K562 (cell line): ENCODE measurements at places on chromosomes 4 and X.

DNA sequence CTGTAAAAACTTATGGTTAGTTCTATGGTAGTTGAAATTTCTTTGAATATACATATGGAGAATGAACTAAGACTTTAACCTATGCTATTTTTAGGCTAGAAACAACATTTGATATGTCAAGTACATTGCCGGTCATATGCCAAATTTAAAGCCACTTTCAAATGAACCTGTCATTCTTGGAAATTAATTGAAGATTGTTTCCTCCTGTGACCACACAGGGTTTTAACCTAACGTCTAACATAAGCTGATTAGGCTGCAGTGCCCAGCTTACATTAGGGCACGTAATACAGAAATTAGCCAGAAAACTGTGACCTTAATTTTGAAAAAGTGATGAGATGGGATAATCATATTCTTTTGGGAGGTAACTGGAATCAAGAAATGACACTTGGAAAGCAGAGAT, 645.9 kb downstream of the FSTL5 start:
- DNase-seq: no peak

DNA sequence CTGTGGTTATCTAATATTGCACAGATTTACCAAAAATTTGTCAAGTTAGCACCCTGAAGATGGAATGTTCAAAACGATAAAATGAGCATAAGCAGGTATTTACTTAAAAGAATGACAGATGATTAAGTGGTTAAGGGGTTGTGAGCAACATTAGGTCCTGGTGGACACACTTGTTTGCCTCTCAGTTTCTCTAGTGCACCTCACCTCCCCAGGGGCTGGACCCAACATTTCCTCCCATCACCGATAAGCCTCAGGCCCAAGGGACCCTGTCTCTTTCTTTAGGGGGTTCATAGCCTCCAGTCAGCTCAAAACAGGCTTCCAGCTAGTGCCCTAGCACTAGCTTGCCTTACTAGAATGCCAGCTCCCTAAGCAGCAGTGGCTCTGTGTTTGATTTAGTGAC, 88.0 kb downstream of the ATP11C start:
- DNase-seq: no peak

GRCh38 chr4:3418029-3418762, 23.6 kb upstream of the HGFAC start:
- no peak for DNase-seq

DNA sequence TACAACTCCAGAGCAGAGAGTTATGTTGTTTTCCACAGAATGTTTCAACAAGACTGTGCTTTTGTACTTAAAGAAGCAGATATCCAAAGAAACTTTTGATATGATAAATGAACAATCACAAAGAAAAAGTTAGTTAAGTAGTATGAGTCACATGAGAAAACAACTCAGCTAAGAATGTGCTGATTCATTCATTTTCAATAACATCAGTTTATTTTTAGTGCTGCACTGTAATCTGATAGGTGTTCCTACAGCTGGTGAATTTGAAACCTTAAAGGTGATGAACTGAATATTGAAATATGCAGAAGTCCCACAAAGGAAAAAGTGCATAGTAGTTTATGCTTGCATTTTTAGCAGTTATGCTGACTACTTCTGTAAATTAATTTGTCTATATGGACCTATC, 180.3 kb upstream of the TENM3 start:
- DNase-seq: peak; percentile 7

GRCh38 chr4:81634766-81635549, 163.3 kb upstream of the RASGEF1B start:
- DNase-seq: no peak

GRCh38 chrX:9835585-9836210, 49.5 kb downstream of the SHROOM2 start:
- no peak for DNase-seq

GRCh38 chr4:110615353-110616237, 7.3 kb downstream of the PITX2 start:
- DNase-seq: no peak

DNA sequence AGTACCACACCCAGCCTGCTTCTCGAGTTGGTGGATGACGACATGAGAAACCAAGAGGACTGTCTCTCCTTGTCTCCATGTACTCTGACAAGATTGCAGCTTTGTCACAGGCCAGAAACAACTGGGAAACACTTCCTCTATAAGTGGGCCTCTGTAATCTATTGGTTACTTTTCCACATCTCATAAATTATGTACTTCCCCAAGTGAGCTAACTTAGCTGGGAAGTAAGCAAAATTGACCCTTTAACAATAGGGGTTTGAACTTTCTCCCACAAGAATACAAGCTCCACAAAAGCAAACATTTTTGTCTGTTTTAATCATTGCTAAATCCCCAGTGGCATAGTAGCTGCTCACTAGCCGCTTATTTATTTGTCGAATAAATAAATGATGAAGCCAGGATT, 14.1 kb upstream of the USO1 start:
- DNase-seq: no peak

DNA sequence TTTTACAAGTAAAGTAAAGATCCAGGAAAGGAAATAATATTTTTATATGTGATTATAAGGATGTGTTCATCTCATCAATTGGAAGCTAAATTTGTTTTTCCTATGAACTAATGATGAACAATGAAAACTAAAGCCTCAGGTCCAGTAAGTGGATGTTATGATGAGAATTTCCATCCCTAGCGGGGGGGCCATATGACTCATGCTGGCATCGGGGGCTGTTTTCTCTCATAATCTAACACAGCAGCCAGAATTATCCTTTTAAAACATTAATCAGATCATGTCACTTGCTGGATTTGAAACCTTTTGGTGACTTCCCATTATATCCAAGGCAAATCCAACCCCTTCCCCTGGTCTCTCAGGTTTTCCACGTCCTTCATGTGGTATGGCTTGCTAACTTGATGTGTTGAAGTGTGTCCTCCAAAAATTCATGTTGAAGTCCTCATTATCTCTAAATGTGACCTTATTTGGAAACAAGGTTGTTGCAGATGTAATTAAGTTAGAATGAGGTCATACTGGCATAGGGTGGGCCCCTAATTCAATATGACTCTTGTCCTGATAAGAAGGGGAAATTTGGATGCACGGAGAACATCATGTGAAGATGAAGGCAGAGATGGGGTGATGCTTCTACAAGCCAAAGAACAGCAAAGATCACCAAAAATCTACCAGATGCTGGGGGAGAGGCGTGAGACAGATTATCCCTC, 96.8 kb downstream of the AKAP4 start:
- DNase-seq: peak; percentile 6

GRCh38 chrX:107559506-107559905, 68.8 kb upstream of the PRPS1 start:
- DNase-seq: no peak

DNA sequence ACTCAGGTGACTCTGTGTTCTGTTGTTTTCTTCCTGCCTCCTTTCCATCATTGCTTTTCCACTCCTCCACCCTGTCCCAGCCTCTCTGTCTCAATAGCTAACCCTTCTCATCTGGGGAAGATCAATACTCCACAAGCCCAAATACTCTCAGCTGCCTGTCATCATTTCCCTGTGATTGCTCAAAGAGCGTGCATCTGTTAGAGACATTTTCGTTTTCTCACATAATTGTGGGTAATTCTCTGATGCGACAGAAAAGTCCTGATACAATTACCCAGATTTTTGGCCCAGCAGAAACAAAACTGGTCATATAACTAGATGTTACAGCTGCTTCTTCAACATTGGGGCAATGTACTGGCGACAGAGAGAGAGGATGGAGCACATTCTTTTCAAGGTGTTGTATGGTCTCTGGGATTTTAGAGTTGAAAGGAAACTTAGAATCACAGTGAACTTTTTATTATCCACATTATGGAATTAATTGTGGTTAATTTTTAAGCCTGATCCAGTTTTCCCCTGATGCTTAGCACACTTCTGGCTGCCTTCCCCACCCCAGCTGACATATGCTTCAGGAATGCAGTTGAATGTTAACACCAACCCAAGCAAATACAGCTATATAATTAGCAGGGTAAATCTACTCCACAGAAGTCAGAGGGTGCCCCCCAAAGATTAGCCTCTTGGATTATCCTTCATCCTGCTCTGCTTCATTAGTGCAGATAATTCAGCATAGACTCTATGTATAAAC, 171.4 kb upstream of the ANXA3 start:
- no peak for DNase-seq

DNA sequence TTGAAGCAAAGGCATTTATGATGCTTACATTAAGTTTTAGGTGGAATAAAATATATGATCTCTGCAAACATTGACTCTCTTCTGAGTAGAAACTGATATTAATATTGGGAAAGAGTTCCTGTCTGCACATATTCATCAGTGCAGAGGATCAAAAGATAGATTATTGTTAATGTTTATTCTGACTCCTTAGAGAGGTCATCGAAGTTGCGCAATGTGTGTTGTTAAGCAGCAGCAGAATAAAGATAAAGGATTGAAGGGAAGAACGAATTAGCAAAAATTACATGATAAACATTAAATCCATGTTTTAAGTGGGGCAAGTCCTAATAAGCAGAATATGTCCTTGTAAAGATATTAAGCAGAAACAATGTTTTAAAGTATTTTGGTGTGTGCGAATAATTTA, 72.6 kb upstream of the MBNL3 start:
- no peak for DNase-seq

DNA sequence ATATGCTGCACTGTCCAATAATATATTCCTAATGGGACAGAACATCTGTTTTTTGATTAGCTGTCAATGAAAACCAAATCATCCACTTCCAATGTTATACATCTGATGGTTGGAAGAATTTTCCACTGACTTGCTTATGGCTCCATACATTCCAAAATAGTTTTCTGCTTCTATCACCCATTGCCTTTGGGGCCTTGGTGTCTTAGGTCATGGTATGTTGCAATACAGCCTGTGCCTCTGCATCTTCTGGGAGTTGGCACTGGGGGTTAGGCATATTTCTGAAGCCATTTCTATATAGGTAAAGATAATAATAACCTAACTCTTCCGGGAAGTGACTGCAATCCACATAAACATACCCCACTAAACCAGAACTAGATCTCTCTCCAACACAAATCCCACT, 53.2 kb upstream of the NR3C2 start:
- no peak for DNase-seq

- no peak for DNase-seq
Measured at GRCh38 chr4:48681856-48682255, 98.2 kb downstream of the FRYL start.

GRCh38 chr4:110372485-110372884, 103.5 kb upstream of the ENPEP start:
- DNase-seq: no peak

DNA sequence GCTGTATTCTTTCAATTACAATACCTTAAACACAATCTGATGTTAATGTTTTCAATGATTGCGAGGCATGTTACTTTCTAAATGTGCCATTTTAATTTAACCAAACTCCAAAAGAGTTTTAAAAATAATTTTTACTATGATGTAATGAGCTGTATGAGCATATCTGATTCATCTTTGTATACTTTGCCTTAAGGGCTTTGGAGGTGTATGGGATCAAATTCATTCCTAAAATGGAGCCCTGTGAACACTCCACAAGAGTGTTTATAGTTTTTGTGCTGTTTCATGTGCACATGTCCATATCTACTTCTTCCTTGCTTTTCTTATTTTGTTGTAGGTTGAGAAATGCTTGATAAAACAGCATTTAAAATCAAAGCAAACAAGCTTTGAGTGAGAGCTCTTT, 82.4 kb downstream of the ATP10D start:
- no peak for DNase-seq

DNA sequence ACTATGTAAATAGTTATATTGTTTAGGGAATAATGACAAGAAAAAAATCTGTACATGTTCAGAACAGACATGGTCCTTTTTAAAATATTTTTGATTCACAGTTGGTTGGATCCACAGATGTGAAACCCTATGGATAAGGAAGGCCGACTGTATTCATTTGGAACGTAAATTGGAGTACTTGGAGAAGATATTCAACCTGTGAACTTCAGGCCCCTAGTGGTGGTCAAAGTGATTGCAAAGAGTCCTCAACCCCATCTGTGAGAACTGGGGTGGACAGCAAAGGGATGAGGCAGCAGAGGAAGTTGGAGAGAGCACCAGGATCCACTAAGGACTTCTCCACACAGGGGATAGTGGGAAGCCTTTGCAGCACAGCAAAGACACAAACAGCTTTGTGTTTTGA, 6.2 kb upstream of the CXCL13 start:
- peak; percentile 36 for DNase-seq

- peak; percentile 69 for DNase-seq
Measured at GRCh38 chrX:23317799-23318724, 16.6 kb upstream of the PTCHD1 start.

- DNase-seq: no peak
Measured at GRCh38 chr4:87419578-87420249, 2.7 kb upstream of the NUDT9 start.

GRCh38 chr4:56348576-56348975, 38.7 kb downstream of the AASDH start:
- DNase-seq: no peak

- no peak for DNase-seq
Measured at GRCh38 chrX:110359273-110359672, 625 bp downstream of the RTL9 start.

GRCh38 chrX:139246295-139246694, 284.2 kb upstream of the F9 start:
- no peak for DNase-seq

GRCh38 chr4:100284129-100284880, 94.0 kb upstream of the DDIT4L start:
- DNase-seq: no peak

GRCh38 chr4:54277691-54278090, 48.6 kb downstream of the PDGFRA start:
- DNase-seq: no peak

GRCh38 chrX:17559728-17560379, 177.4 kb upstream of the SCML1 start:
- DNase-seq: no peak

DNA sequence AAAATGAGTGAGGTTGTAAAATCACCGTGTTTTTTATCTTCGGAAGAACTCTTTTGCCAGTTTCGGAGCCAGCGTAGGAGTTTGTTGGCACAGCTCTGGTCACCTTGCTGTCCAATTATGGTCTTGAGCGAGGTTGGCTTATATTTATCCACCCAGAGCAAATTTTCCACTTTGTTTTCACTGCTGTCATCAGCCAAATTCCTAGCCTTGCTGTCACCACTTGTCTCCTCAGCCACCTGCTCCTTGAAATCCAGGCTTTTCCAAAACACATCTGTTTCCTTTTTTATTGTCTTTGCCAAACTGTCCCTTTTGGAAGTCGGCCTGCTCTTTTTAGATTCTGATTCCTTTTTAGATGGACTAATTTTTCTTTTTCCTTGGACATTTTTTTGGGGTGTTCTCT, 57.6 kb downstream of the RFC1 start:
- no peak for DNase-seq

DNA sequence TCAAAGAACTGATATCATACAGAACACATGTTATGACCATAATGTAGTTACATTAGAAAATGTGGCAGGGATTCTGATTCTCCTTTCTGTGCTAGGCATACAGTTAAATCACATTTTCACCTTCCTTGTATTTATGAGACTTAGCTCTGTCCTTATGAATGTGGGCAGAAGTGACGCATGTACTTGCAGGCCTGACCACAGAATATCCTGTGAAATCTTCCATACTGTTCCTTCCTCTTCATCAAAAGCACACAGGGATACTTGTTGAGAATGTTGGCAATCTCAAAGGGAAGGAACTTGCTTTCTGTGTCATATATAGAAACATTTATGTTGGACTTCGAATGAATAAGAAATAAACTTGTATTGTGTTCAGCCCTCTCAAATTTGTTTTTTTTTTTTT, 17.2 kb upstream of the MYOZ2 start:
- DNase-seq: no peak
